GOT3 (cell line): ENCODE measurements at places on chromosomes 12 and 14.

DNA sequence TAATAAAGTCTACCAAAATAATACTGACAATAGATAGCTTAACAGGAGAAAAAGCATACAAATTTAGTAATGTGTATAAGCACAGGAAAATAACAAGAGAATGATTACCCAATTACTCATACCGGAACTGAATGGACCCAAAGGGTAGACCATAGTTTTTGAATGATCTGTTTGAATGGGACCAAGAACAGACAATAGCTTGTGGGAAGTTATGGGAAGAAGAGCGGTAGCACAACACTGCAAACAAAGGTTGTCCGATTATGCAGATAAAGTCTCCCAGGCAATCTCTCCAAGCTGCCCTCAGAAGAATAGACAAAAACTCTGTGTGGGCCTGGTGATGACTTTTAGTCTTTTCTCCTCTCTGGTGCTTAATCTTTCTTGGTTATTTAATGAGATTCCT is 96.6 kb upstream of the NEDD1 start:
- DNase-seq = no peak

DNA sequence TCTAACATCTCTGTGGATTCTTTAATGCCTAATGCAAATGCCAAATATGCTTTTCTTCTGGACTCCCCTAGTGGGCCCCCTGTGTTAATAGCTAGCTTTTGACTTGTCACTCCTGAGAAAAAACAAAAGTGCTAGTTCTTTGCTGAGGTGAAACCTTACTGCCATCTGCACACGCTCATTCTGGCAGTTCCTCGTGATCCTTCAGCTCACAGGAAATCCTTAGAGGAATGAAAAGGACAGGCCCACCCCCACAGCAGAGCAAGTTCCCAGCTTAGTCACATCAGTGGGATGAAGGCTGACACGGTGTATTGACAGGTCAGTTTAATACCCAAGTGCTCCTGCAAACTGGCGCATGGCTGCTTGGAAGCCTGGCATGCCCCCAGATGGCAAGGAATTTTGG is 165.1 kb upstream of the ATP2B1 start:
- no peak for DNase-seq

DNA sequence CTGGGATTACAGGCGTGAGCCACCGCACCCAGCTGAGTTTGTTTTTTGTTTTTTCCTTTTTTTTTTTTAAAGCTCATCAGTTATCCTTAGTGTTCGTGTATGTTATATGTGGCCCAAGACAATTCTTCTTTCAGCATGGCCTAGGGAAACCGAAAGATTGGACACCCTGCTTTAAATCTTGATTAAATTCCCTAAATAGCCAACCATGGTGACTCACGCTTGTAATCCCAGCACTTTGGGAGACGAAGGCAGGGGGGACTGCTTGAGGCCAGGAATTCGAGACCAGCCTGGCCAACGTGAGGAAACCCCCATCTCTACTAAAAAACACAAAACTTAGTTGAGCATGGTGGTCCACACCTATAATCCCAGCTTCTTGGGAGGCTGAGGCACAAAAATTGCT is 131.1 kb downstream of the MED13L start:
- no peak for DNase-seq

DNA sequence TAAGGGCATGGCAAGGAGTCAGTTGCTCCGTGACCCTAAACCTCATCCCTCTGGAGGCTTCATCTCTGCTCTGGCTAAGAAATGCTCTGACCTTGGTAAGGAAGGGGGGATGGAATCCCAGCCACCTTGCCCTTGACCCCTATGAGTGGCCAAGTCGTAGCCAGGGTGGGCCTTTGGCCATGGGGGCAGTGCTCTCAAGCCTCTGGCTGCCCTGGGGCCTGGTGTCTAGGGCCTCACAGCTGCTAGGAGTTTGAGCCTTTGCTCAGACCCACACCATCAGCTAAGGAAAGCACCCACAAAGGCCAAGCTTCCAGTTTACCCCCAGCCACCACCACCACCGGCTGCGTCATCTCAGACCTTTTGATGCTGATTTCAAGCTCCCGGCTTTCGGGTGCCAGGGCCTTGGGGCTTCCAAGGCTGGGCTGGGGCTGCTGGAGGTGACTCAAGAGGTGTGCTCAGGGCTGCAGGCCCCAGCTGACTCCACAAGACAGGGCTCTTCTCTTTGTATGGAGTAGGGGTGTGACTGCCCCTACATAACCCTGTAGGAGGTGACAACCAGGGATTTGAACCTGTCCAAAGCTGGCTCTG is 3.7 kb downstream of the ASB2 start:
- no peak for DNase-seq

GRCh38 chr12:120590741-120591407 is 9.7 kb upstream of the POP5 start:
- no peak for DNase-seq

- no peak for DNase-seq
Measured at GRCh38 chr14:85527006-85527405, 2.9 kb upstream of the FLRT2 start.

GRCh38 chr12:127179176-127179575 is 1087.8 kb upstream of the TMEM132C start:
- DNase-seq = no peak

- no peak for DNase-seq
Measured at GRCh38 chr14:68286667-68287066, 467.1 kb downstream of the RAD51B start.

DNA sequence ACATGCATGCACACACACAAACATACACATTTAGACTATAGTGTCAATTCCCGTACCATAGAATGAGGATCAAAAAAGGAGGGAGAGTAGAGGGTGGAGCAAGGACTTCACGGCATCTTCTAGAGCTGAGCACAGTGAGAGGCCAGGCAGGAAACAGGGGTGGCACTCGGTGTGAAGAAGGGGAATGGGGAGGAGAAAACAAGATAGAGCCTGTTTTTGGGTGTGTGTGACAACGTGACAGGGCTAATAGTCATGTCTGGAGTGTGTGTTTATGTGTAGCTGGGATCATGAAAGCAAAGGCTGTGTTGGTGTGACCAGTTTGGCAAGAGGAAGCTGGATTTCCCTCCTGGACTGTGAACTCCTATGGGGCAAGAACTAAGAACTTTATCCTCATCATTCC is 9.9 kb upstream of the ACVR1B start:
- no peak for DNase-seq

DNA sequence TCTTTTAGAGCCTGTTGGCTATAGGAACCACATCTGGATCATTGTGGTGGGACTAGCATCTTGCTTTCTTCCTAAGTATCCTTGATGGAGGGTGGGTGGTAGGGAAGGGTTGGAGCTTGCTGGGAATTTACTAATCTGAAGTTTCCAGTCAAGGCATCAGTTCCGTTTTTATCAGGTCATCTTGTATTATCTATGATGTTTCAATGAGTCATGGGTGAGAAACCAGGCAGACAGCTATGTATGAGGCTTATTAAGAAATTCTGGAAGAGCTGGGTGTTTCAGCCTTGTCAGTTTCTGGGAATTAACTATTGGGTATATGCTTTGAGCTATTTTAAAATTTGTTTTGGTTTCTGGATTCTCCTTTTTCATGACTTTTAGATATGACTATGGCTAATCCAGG is 11.3 kb downstream of the TSFM start:
- no peak for DNase-seq

- DNase-seq = no peak
Measured at GRCh38 chr12:83538361-83538965, 851.8 kb downstream of the TMTC2 start.
